Activated naive CD4-positive, alpha-beta T cell treated with Interleukin-2 at 50 U/mL for 16 hours (primary cell): ENCODE measurements at places on chromosomes 3 and 15.

- DNase-seq, result no peak
Observed at GRCh38 chr3:197222937-197223370, 75.5 kb downstream of the DLG1 start.

- DNase-seq, result no peak
Observed at GRCh38 chr3:67458408-67458807, 196.0 kb downstream of the SUCLG2 start.

- DNase-seq, result no peak
Observed at GRCh38 chr3:87761795-87762194, 297.0 kb downstream of the CGGBP1 start.

DNA sequence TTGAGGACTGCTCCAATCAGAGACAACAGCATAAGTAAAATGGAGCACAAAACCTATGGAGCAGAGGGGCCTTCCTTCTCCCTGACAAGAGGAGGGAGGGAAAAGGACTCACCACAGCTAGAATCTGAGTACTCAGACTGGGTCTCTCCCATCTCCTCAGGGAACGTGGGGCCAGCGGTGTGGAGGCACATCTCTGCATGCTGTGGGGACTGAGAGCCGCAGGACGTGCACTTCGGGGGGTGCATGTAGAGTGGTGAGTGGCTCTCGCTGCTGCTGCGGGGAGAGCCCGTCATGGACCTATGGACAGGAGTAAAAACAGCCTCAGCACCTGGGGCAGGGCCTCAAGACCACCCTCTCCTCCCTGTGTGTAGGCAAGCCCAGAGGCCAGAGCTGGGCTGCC lies 17.0 kb downstream of the BCL6 start:
- DNase-seq, result no peak

DNA sequence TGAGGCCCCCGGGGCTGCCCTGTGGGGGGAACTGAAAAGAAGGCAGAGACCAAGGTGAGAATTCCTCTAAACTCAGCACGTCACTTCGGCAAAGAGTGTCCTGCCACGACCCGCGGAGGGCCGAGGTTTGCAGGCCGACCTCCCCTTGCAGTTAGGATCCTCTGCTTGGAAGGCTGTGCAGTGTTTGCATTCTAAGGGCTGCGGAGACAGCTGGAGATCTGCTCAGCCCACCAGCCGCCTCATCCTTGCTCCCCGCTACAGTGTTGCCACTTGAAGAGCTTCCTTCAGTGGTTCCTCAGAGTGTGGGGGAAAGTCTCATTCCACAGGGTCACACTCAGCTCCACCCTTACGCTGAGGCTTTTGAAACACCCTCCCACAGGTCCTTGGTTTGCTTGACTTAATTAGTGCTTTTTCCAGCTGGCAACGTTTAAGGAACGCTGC lies 10.8 kb downstream of the SLC51A start:
- no peak for DNase-seq

DNA sequence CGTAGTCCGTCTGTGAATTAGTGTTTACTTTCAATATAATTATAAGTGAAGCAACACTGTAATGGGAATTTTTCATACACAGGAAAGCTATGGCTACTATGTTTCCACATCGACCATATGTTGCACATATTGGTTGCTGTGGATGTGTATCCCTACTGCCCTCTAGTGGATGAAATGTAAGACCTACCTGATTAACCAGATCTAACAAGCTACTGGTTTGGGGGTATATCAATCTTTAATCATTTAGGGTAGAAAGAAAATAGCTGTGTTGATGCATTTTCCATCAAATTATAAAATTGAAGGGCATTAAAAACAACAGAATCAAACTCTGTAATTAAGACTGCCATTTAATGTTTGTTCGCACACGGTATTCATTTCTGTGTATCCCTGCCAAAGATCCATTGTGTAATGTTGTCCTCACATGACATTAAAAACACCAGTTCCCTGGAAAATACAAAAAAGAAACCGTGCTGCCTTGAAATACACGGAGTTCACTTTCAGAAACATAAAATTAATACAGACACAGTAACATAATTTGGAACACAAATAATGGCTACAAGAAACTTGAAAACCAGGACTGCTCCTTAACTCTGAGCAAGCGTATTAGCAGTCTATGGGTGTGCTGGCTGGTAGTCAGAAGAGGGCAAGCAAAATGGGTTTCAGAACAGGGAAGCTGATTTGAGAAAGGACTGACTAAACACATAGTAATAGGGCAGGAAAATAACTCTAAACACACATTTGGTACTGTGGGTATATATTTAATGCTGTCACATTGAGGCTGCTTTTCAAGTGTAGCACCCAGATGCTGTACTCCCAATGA lies 125.1 kb downstream of the TIGIT start:
- DNase-seq, result no peak

- DNase-seq, result no peak
Observed at GRCh38 chr3:123295171-123295900, 93.6 kb downstream of the SEC22A start.
